Glomerular endothelial cell (primary cell): ENCODE measurements at places on chromosomes 1 and 21. TPM values are rescaled to one million over a fixed set of nuclear protein-coding genes. Genes with fewer than 3 reads are reported as not detected.

Gene ADGRL2
- 166 and 167 TPM in 2 replicates for total RNA-seq

Gene CYYR1
- 24.1 and 28.2 TPM in 2 replicates for total RNA-seq

Gene IL24
- not detected in 2 replicates for total RNA-seq

Gene KRTAP19-2
- total RNA-seq = not detected in 2 replicates

Gene CGN
- 0.12 and 0.58 TPM in 2 replicates for total RNA-seq

Gene RIPPLY3
- 0.10 TPM in 1 of 2 replicates, not detected in the other for total RNA-seq

DNA sequence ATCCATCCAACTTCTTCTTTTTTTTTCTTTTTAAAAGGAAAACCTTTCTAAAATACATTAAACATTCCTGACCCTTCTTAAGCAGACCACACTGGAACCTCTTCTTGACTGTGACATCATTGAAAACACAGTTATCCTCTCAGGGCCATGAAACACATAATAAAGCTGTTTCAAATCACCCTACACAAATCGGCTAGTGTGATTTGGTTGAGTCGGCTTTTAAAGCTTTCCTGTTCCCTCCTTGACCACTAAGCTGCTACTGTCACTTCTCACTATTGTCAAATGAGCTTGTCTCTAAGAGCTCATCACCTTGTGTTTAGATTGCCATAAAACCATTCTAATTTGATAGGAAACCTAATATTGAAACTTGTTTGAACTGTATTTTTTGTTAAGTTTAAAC is 5.9 kb downstream of the USP24 start:
- DNase-seq = no peak

DNA sequence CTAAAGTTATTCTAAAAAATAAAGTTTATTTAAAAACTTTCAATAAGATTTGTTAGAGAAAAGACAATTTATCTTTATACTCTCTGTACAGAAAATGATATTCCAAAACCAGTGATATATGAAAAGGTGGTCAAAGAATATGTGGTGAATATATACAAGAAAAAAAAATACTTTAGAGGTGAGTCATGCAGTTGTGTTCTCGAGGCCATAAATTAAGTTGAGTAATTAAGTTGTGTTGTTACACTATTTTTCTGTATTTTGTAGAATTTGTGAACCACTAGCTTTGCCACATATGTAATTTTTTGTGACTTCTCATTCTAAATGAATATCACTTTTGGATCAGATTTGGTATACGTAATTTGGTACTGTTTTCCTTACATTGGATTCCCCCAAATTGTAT is 23.6 kb upstream of the DUSP10 start:
- DNase-seq = no peak

- DNase-seq = no peak
These were observed 348.7 kb downstream of the SETD4 start for GRCh38 chr21:35711661-35712060.

DNA sequence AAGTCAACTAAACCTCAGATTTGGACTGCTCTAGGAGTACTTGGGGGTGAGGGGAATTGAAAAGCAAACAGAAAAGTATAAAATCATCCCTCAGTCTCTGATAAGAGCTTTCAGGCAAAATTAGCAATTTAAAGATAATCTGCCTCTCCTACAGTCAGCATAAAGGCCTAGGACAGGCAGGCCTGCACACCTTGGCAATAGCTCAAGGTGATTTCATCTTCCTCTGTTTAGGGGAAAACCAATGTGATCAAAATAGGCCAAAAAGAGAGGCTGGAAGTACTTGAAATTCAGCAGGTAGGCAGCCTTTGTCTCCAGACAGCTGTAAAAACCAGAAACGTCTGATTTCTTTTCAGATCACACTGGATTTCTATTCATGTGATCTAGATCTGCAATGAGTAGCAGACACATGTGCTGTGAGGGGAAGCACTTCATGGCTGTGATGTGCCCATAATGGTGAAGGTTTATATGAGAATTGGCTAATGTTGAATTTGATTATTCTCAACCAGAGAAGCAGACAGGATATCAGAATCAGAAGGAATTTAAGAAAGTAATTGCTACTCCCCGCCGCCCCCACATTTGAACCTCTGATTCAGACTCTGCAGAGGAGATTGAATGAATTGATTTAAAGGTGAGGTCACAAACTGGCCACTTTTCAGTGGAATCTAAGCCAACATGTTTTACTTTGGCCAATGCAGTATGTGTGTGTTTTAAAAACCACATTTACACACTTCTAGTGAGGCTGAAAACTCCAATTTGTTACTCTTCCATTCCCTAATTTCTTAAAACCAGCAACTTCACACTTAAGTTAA is 45.8 kb upstream of the DNASE2B start:
- no peak for DNase-seq

- DNase-seq = no peak
These were observed 52.1 kb downstream of the EIF2D start for GRCh38 chr1:206560007-206560716.

GRCh38 chr1:162391790-162392563 is 10.4 kb downstream of the C1orf226 start:
- DNase-seq = no peak

DNA sequence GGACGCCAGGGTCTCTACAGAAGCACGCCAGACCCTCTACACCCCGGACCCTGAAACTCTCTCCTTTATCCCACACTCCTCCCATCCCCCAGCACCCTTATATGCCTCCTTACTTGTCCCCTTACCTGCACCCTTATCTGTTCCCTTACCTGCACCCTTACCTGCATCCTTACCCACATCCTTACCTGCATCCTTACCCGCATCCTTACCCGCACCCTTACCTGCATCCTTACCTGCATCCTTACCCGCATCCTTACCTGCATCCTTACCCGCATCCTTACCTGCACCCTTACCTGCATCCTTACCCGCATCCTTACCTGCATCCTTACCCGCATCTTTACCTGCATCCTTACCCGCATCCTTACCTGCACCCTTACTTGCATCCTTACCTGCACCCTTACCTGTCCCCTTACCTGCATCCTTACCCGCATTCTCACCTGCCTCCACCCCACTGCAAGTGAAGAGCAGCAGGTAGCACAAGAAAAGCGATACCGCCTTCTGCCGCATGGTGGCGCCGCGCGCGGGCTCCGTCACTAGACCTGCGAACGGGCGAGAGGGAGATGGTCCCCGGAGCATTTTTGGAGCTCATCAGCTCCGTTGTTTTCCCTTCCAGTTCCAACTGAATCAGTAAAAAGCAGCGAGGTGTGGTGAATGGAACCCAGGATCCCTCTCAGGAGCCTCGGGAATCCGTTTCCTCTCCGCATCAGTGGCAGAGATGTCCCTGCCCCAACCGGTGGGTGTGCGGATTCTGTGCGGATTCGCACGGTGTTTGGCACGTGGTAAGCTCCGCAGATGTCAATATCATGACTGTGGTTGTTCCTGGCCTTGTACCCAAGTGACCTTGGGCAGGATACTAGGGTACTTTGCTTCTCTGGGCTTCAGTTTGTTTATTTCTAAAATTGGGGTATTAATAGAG is 2.9 kb downstream of the IFI6 start:
- DNase-seq = no peak

DNA sequence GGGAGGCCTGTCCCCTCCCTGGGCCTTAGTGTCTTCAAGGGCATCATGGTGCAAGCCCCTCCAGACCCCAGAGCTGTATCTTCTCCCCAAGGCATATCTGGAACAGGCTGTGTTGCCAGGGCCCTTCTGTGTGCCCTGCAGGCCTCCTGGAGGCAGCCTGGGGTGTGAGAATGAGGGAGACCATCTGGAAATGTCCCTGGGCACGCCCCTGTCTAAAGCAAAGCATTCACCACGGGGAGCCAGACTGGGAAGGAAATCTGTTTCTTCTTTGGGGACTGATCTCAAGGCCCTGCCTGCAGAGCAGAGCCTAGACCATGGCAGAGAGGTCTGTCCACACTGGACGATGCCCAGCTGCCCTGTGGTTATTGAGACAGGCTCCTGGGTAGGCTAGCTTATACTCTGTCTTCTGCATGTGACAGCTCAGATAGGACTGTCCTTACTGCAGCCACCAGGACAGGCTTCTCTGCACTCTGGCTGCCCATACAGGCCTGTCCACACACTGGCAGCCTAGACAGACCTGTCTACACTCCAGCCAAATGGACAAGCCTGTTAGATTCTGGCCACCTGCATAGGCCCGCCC is 24.6 kb downstream of the PODN start:
- DNase-seq = no peak

GRCh38 chr1:154822717-154823116 is 47.4 kb downstream of the KCNN3 start:
- no peak for DNase-seq
